ENCODE measurements at places on chromosomes 1 and 21.

DNA sequence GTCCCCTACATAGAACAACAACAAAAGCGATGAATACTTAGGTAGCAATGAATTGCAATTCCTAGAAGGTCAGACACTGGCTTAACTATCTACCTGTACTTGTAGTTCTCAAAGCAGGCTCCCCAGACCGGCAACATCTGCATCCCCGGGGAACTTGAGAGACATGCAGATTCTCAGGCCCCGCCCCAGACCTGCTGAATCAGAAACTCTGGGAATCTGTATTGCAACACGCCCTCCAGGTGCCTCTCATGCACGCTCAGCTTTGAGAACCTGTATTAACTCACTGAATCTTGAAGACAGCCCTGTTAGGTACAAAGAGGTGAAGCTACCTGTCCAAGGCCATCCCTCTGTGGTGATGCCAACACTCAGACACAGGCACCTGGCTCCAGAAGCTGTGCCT, 128.1 kb downstream of the KAZN start:
- DNase-seq = no peak

DNA sequence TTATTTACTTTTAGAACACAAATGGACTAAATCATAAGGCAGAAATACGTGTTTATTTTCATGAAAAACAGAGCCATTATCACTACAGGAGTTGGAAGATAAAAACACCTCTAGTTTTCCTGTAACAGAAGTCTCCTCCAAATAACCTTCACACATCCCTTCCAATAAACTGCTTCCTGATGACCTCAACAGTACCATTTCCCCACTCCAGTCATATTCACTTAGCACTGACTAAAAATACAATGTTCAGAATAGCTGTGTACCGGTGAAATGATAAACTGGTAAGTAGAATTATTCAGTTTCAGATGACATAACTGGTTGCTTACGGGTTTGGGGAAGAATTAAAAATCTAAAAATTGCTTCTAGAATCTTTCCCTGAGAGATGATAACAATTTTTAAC, 137.9 kb downstream of the DENND1B start:
- DNase-seq = no peak

DNA sequence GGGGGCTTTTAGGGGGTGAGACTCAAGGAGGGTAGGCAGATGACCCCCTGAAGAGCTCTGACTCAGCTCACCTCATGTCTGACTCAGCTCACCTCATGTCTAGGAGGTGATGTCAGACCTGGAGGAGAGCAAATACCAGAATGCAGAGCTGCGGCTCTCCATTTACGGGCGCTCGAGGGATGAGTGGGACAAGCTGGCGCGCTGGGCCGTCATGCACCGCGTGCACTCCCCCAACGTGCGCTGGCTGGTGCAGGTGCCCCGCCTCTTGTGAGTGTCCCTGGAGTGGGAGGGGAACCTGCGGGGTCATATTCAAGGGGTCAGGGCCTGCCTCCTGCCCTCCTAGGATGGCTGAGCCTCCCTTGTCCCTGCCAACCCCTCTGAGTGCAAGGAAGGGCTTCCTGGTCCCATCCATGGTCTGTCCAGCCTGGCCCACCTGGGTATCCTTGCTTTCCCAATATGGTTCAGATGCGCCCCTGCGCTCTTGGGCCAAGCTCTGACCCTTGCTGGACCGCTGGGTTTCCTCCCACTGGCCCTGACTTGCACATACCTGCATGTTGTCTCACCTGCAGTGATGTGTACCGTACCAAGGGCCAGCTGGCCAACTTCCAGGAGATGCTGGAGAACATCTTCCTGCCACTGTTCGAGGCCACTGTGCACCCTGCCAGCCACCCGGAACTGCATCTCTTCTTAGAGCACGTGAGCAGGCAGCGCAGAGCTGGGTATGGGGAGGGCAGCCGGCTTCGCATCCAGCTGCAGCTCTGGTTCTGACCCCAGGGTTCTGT, 9.1 kb downstream of the AMPD2 start:
- DNase-seq = no peak

DNA sequence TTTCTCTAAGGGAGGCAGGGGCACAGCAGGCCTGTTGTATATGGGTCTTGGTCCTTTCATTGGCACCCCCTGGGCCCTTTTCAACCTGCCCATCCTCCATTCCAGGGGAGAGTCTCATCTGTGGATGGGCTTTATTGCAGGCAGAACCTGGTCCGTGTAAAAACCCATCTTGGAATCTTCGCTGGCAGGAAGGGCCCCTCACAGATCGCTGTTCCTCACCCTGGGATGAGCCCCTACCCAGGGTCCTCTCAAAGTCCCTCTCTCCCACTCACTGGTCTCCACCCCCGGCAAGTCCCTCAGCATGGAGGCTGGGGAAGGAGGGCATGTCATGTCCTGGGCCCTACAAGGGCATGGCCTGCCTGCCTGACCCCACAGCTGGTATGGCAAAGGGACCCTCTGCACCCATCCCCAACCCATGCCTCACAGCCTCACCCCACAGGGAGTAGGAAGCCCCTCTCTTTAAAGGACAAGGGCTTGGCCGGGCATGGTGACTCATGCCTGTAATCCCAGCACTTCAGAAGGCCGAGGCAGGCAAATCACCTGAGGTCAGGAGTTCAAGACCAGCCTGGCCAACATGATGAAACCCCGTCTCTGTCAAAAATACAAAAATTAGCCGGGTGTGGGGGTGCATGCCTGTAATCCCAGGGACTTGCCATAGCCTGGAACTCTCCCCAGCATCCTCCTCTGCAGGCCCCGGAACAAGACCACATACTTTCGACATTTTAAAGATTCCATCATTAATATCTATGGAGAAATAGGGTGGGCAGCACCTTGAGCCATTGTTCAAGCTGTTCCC, 13.2 kb upstream of the CDA start:
- no peak for DNase-seq

GRCh38 chr1:42877380-42877779, 31.0 kb downstream of the ZNF691 start:
- no peak for DNase-seq

DNA sequence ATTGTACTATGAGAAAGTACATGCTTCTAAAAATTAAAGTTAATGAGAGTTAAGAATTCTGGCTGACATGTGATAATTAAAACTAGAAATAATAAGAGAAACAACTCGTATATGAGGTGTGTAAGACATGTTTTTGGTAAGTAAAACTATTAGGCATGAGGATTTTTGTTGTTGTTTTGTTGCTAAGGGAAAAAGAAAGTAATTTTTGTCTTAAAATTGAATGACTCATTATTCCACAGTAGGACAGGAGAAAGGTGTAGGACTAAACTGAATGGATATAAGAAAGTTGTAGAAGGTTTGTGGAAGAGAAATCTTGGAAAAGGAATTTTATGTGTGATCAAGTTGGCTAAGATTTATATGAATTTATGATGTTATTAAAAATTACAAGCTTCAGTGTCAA, 54.8 kb downstream of the TBX19 start:
- no peak for DNase-seq

- DNase-seq = no peak
Observed at GRCh38 chr1:117051224-117052064, 8.7 kb upstream of the TTF2 start.

GRCh38 chr21:44520326-44521300, 19.4 kb downstream of the KRTAP10-1 start:
- DNase-seq = no peak

GRCh38 chr21:42212266-42212665, 6.7 kb upstream of the ABCG1 start:
- DNase-seq = no peak

DNA sequence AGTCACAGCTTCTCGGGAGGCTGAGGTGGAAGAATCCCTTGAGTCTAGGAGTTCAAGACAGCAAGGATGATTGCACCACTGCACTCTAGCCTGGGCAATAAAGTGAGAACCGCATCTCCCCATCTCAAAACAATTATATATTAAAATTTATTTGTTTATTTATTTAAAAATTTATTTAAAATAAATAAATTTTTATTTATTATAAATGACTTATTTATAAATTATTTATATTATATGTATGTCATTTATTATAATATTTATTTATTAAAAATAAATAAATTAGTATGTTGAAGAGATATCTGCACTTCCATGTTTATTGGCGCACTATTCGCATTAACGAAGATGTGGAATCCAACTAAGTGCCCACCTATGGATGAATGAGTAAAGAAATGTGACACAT, 683.2 kb upstream of the BRINP3 start:
- no peak for DNase-seq

DNA sequence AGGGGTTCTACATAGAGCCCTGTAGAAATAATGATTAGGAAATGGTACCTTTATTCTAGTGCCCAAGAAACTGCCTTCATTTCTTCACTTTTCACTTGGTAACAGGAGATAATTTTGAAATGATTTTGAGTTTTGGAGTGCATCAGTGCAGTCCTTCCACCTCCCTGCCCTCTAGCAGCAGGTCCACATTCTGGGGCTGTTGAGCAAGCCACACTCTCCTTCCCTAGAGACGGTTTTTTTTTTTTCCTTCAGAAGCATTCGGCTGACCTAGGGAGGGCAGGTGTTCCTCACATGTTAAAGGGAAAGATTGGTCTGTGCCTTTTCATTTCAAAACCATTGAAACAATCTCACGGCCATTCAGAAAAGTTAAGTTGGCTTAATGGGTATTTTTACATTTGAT, 39.8 kb downstream of the SLC37A1 start:
- DNase-seq = no peak

- no peak for DNase-seq
Observed at GRCh38 chr1:173590557-173590956, 12.3 kb downstream of the SLC9C2 start.

GRCh38 chr1:224053456-224053855, 60.5 kb upstream of the FBXO28 start:
- DNase-seq = no peak

GRCh38 chr1:43061757-43062156, 103.1 kb upstream of the SLC2A1 start:
- DNase-seq = no peak

DNA sequence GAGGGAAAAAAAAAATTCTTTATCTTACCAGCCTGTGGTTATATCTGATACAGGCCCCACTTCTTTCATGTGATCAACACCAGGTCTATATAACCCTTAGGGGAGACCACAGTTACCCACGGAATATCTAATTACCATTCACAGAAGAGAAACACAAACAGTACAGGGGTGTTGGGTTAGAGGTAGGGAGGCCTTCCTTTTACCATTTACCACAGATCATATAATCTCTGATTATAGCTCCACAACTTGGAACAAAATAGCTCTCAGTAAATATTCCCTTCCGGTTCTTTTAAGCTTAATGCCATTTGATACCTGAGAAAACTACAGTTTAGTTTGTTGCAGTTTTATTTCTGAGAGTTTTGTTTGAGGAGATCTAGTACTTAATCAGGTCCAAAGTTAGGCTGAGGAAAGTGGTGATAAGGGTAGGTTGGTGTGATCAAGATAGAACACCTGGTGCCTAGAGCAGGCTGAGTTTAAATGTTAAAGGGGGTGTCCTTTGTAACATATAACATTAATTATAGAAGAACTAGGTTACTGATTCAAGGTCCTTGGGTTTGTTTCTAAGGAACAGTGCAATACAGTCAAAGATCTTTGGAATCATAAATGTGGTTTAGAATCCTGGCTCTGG, 14.1 kb downstream of the EPB41 start:
- no peak for DNase-seq

DNA sequence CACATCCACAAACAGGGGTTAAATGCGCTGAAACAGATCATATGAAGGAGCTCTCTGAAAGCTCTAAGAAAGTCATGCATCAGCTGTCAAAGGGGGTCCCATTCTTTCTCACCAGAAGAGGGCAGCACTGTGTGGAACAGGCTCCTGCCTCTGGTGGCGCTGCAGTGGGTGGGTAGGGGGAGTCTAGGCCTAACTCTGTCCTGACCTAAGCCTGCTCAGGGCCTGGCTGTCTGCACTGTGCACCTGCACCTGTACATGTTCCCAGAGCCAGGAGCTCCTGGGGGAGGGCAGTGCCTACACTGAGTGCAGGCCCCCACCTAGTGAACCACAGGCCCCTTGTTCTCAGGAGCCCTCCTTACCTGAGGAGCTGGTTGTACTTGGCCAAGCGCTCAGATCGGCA, 16.0 kb downstream of the ENO1 start:
- DNase-seq = no peak

DNA sequence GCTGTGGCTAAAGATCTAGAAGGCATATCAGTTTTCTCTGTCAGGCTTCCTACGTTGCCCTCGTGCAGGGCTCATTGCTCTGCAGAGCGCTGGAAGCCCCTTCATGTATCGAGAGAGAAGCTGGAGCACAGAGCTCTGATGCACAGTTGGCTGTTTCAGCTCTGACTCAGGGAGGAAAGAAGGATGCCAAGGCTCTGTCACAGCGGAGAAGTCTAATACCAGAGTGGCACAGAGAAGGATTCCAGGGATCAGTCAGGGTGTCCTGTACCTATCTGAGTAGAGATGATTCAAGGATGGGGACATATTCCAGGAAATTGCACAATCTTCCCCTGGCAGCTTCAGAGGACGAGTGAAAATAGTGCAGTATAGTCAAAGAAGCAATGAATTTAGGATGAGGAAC, 179.2 kb upstream of the FMN2 start:
- DNase-seq = peak; percentile 47

GRCh38 chr1:174659823-174660222, 212.1 kb downstream of the GPR52 start:
- DNase-seq = peak; percentile 18

GRCh38 chr1:214199585-214199984, 81.4 kb upstream of the SMYD2 start:
- DNase-seq = no peak
